Stimulated activated naive CD8-positive, alpha-beta T cell treated with anti-CD3 and anti-CD28 coated beads, Interleukin-15, amount 100 ng/mL, for 72 hours (primary cell): ENCODE measurements at places on chromosomes 6 and 20.

GRCh38 chr6:9612489-9612888 is 802.4 kb downstream of the TFAP2A start:
- DNase-seq: no peak

DNA sequence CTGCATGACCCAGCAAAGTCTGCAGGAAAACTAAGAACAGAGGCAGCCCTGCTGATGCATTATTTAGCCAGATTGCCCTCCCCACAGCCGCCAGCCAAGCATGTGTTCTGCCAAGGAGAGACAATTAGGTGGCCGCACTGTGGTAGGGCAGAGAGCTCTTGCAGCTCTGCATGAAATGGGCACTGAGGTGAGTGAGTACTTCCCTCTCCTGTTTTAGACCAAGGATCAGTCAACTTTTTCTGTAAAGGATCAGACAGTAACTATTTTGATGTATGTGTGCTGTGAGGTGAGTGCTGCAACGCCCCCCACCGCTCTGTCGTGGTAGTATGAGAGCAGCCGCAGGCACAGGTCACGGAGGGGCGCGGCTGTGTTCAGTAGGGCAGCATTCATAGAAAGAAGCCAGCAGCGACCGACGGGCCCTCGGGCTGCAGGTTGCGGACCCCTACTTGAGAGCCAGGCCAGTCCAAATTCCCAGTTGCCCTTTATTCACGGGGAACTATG is 23.8 kb upstream of the FAM50B start:
- no peak for DNase-seq

DNA sequence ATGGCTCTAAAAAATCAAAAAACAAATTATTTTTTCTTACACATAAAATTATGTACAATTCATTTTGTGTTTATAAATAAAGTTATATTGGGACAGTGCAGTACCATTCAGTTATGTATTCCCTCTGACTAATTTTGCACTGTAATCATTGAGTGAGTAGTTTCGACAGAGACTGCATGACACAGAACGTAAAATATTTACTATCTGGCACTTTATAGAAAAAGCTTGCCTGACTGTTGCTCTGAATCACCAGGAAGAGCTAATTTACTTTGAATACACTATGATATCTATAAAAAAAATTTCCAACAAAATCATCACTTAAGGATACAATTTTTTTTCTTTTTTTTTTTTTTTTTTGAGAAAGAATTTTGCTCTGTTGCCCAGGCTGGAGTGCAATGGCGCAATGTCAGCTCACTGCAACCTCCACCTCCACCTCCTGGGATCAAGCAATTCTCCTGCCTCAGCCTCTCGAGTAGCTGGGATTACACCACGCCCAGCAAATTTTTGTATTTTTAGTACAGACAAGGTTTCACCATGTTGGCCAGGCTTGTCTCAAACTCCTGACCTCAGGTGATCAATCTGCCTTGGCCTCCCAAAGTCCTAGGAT is 11.0 kb upstream of the KHDC1L start:
- DNase-seq: no peak

- no peak for DNase-seq
These were observed 169.3 kb downstream of the TSHZ2 start for GRCh38 chr20:53141201-53142050.

DNA sequence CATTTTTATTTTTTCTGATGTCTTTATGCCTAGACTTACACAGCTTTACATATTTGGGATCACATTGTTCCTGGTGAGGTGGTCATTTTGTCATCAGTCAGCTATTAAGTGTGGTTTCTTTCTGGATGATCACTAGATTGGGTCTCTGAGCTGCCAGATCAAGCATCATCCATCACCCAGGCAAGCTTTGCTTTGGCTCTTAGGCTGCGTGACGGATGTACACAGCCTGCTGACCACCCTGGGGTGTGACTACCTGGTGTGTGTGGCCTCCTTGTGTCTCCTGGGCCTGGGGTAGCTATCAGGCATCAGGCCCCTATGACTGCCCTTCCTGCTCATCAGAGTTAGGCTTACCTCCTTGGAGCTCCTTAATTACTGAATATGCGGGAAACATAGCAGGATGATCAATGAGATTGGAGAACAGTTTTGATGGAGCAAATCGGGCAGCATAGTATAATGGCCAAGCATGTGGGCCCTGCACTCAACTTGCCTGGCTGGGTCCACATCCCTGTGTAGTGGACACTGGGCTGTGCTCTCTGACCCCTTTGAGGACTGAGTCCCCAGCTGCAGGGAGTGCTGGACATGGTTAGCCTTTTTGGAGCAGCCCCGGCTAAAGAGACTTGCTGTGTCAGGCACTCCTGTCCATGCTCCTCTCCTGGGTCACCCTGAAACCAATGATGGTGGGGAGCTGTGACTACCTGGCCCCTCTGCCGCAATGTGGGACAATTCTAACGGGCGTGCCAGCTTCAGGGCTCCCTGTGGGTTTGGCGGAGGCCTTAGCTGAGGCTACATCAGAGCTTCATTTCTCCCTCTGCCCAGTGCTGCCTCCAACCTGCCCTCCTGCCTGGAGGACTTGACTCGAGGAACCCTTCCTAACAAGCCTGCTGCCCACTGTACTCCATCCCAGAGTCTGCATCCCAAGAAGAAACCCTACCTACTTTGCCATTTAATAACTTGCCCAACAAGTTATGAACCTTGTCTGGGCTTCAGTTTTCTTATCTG is 8.2 kb downstream of the DAAM2 start:
- DNase-seq: no peak

- DNase-seq: no peak
These were observed 365.8 kb upstream of the MARCKS start for GRCh38 chr6:113491376-113491775.

DNA sequence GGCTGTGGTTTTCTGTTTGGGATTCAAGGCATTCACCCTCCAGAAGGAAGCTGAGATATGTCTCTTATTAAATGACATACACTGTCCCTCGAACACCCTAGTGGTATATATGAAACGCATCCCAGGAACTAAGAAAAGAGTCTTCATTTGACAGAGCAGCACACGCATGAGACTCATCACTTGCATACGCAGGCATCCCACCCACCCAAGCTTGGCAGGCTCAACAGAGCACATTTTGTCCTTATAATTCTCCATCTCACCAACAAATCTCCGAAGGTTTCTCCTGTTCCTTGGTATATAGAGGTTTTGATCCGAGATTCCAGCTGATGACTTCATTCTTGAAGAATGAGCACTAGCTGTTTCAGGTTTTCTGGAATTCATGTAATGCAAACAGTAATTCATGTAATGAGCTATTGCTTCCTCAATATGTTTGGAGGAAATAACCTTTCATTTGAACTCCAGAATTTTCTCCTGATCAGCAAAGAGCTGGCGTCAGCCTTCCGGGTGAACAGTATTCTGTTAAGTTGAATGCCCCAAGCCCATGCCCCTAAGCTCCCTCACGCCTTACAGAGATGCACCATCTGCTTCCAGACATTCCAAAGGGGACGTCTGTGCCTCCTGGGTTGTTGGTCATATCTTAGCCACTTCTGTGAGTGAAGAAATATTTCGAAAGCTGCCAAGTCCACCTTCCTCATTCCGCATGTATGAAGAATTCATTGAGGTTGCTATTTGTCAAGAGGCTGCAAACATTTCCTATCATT is 66.0 kb upstream of the CDH4 start:
- DNase-seq: no peak

- DNase-seq: no peak
These were observed 2.2 kb upstream of the CSTL1 start for GRCh38 chr20:23437126-23437899.

GRCh38 chr20:11766961-11767360 is 150.7 kb upstream of the BTBD3 start:
- DNase-seq: no peak

- DNase-seq: no peak
These were observed 61.2 kb upstream of the RNF217 start for GRCh38 chr6:124901084-124901483.

- DNase-seq: no peak
These were observed 155.2 kb upstream of the KHDRBS2 start for GRCh38 chr6:62441182-62441581.

- no peak for DNase-seq
These were observed 3.9 kb upstream of the C4A start for GRCh38 chr6:31977816-31978431.
